Activated T-cell treated with anti-CD3 and anti-CD28 coated beads for 4 hours (primary cell): ENCODE measurements at places on chromosomes 16 and 17.

GRCh38 chr17:6162892-6163291 is 92.7 kb downstream of the WSCD1 start:
- no peak for DNase-seq

- DNase-seq, result no peak
Observed at GRCh38 chr16:54347961-54348360, 61.4 kb upstream of the IRX3 start.

DNA sequence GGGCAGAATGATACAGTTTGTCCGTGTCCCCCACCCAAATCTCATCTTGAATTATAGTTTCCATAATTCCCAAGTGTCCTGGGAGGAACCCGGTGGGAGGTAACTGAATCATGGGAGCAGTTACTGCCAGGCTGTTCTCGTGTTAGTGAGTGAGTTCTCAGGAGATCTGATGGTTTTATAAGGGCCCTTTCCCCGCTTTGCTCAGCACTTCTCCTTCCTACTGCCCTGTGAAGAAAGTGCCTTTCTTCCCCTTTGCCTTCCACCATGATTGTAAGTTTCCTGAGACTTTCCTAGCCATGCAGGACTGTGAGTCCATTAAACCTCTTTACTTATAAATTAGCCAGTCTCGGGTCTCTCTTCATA is 28.9 kb upstream of the SEC14L1 start:
- DNase-seq, result no peak

GRCh38 chr17:66507103-66507923 is 204.9 kb downstream of the PRKCA start:
- no peak for DNase-seq

DNA sequence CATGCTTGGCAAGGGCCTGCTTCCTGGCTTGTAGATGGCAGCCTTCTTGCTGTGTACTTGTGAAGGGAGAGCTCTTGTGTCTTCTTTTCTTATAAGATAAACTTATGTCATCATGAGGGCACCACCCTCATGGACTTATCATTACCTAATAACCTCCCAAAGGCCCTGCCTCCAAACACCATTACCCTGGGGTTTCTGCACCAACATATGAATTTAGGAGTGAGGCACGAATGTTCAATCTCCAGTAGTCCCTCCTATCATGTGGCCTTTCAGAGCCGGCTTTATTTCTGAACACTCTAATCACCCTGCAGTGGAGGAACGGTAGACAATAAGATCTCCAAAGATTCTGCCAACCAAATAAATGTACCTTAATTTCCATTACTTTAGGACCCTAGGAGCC is 144.3 kb downstream of the ABCC12 start:
- no peak for DNase-seq

- no peak for DNase-seq
Observed at GRCh38 chr16:28930652-28931051, 1.1 kb upstream of the CD19 start.
